Smooth muscle cell of the umbilical artery (primary cell): ENCODE measurements at places on chromosomes 16 and 17. TPM values are rescaled to one million over a fixed set of nuclear protein-coding genes. Genes with fewer than 3 reads are reported as not detected.

Gene PTX4
- total RNA-seq = not detected in 2 replicates

Gene TP53TG3F
- total RNA-seq = not detected in 2 replicates

Gene SGCA
- 1.5 and 2.1 TPM in 2 replicates for total RNA-seq

Gene COG7
- 22.0 and 29.5 TPM in 2 replicates for total RNA-seq

Gene MEIOC
- total RNA-seq = under 0.01 and 0.05 TPM in 2 replicates

Gene PRR11
- total RNA-seq = 2.1 and 17.4 TPM in 2 replicates
